ENCODE measurements at places on chromosomes 7 and 10.

DNA sequence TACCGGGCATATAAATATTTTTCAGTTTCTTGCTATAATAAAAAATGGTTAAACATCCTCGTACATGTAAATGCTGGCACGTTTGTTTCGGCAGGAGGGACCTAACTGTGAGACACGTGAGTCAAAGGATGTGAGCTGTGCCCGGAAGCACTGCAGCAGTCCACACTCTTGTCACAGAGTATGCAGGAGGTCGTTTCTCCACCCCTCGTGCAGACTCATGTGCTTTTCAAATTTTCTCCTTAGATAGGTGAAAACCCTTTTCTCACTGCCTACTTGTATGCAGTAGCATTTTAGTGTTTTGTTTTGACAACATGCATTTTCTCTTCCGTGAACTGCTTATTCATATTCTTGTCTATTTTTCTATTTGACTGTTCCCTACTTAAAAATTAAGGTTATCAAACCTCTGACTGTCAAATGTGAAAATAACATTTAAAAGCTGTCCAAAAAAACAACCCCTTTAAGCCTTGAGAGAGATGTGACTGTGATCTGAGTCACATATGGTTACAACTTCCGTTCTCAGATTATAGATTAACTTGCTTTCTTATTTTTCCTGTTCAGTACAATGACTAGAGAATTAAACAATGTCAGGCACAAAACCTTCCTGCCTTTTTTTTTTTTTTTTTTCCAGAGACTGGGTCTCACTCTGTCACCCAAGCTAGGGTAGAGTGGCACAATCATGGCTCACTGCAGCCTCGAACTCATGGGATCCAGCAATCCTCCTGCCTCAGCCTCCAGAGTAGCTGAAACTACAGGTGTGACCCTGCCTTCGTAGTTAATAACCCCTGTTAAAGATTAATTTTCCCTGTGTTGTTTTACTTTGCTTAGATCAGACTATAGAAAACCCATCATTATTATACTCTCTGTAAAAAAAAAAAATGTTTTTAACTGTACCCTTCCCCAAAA lies 45.1 kb downstream of the DPY19L1 start:
- no peaks in the 10 kb centered on the region for H3K36me3 ChIP-seq
- DNase-seq: peak; percentile 10
- H3K27ac ChIP-seq: no peak overlapping the region
- no peaks in the 10 kb centered on the region for H3K27me3 ChIP-seq
- peaks cover 6% of the 10 kb centered on the region for H3K4me1 ChIP-seq
- no peak overlapping the region for H3K4me3 ChIP-seq

DNA sequence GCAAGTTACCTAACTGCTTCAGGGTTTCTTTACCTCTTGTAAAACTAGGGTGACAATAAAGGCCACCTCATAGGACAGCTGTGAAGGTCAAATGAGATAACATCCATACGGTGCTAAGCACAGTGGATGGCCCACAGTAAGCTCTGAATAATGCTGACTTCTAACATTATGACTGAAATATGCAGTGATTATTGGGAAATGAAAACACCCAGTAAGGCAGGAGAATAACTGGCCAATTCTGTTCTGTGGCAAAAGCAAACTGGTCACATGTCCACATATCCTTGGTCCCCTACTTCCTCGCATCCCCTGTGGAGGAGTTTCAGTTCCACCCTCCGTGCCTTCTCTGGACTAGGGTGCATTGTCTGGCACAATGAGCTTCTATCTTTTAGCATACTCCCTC lies 1.4 kb downstream of the CUBN start:
- H3K4me1 ChIP-seq: no peaks in the 10 kb centered on the region
- H3K36me3 ChIP-seq: no peaks in the 10 kb centered on the region
- DNase-seq: no peak
- H3K27ac ChIP-seq: no peak overlapping the region
- no peaks in the 10 kb centered on the region for H3K27me3 ChIP-seq

DNA sequence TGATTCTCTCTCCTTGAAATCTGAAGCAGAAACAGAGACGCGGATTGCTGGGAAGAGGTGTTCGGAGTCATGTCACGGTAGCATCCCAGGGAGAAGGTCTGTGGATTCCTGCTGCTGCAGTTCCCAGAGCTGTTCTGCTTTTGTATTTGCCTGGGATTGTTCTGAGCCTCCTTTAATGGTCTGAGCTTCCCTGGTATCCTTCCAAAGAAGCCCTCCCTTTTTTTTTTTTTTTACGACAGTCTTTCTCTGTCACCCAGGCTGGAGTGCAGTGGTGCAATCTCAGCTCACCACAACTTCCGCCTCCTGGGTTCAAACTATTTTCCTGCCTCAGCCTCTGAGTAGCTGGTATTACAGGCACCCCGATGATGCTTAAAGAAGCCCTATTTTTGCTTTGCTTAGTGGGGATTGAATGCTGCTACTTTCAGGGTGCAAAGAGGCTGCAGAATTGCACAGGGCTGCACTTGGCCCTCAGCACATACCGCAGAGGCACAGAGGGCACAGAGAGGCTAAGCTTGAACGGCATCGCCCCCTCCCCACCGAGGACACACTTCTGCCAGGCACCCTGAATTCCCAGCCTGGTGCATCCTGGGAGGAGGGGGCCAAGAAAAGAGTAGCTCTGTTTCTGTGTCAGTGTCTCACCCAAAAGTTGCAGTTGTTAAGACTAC lies 208.6 kb upstream of the GALNT17 start:
- H3K4me3 ChIP-seq: no peak overlapping the region
- no peak for DNase-seq
- no peaks in the 10 kb centered on the region for H3K36me3 ChIP-seq
- H3K27me3 ChIP-seq: no peaks in the 10 kb centered on the region
- H3K4me1 ChIP-seq: no peaks in the 10 kb centered on the region

- no peak overlapping the region for H3K27ac ChIP-seq
- DNase-seq: peak; percentile 4
- H3K27me3 ChIP-seq: no peaks in the 10 kb centered on the region
- H3K4me3 ChIP-seq: no peak overlapping the region
Measured at GRCh38 chr7:2037301-2037807, 195.4 kb downstream of the MAD1L1 start.

- no peak for DNase-seq
- no peak overlapping the region for H3K27ac ChIP-seq
- H3K36me3 ChIP-seq: no peaks in the 10 kb centered on the region
- no peak overlapping the region for H3K4me3 ChIP-seq
- H3K4me1 ChIP-seq: no peaks in the 10 kb centered on the region
Measured at GRCh38 chr10:113228530-113228929, 278.5 kb downstream of the TCF7L2 start.

DNA sequence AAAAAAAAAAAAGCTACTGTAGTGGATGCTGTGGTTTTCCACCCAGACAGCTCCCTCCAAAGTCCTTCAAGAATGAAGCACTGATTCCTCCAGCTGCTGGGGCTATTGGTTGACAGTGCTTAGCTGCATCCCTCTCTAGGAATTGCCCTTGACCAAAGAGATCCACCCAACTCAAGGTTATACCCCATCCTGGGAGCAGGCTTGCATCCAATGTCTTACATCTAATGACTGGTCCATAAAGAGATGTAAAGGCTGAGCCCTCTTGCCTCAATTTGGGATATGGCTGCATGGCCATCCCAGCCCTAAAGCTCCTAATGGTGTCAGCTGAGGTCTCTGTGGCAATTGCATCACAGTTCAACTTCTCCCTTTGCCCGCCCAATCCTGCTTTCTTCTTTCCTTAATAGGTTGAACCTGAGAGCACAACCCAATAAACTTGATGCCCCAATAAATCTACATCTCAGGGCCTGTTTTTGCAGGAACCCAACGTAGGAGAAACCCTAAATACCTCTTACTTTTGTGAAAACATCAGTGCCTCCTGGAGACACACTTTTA lies 4.4 kb downstream of the GPR37 start:
- DNase-seq: no peak
- H3K36me3 ChIP-seq: no peaks in the 10 kb centered on the region
- H3K4me1 ChIP-seq: peaks cover 32% of the 10 kb centered on the region
- peaks cover 11% of the 10 kb centered on the region for H3K27me3 ChIP-seq

DNA sequence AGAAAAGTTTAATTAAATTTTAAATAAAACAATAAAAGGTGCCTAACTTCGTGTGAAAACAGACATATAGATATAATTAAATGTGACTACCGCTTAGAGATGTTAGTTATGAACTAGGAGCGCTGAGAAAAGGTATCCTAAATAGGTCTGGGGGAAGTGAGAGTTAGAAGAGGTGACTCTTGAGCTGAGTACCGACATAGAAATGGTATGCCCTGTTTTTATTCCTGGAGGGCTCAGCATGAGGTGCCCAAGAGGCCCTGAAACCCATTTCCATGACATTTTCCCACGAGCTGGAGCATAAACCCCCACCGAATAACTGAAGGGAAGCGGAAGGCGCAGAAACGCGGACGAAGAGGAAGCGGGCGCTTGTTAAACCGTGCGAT lies 433 bp upstream of the STARD3NL start:
- H3K36me3 ChIP-seq: no peaks in the 10 kb centered on the region
- no peaks in the 10 kb centered on the region for H3K27me3 ChIP-seq
- H3K4me3 ChIP-seq: no peak overlapping the region

GRCh38 chr7:6636741-6637543 lies at the start of gene ZNF316:
Gene ZNF316 (plus strand): TSS chr7:6637318. CDS start chr7:6642410, 5,092 bp downstream.
- H3K4me1 ChIP-seq: peaks cover 21% of the 10 kb centered on the region
- DNase-seq: peak; percentile 42
- H3K27ac ChIP-seq: peak within 1 kb of the TSS; percentile 73
- no peaks in the 10 kb centered on the region for H3K36me3 ChIP-seq
- H3K27me3 ChIP-seq: no peaks in the 10 kb centered on the region

GRCh38 chr10:112507046-112507445 lies 60.0 kb downstream of the VTI1A start:
- no peaks in the 10 kb centered on the region for H3K27me3 ChIP-seq
- H3K36me3 ChIP-seq: no peaks in the 10 kb centered on the region
- no peak overlapping the region for H3K4me3 ChIP-seq
- H3K4me1 ChIP-seq: peaks cover 8% of the 10 kb centered on the region

- DNase-seq: no peak
- no peak overlapping the region for H3K27ac ChIP-seq
- H3K36me3 ChIP-seq: no peaks in the 10 kb centered on the region
- no peak overlapping the region for H3K4me3 ChIP-seq
Measured at GRCh38 chr10:79254333-79255006, 92.8 kb upstream of the PPIF start.

- H3K4me3 ChIP-seq: no peak overlapping the region
- no peaks in the 10 kb centered on the region for H3K27me3 ChIP-seq
- DNase-seq: no peak
- no peaks in the 10 kb centered on the region for H3K4me1 ChIP-seq
- no peaks in the 10 kb centered on the region for H3K36me3 ChIP-seq
- H3K27ac ChIP-seq: no peak overlapping the region
Measured at GRCh38 chr7:70344726-70345125, 746.5 kb downstream of the AUTS2 start.

DNA sequence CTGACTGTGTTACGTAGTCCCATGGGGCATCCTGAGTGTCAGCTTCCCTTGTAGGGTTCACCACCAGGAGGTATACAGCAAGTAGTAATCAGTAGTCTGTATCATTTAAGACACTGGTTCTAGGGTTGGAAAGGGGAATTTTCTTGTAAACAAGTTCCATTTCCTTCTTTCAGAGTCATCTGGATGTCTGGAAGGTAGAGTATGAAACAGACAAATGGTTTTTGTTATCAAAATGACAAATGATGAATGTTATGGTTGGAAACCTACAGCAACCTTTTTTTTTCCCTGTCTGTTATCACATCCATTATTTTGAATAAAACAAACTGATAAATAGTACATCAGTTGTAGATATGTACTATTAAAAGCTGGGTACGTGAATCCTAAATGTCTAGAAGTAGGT lies 19.1 kb downstream of the SEMA3A start:
- no peak for DNase-seq
- no peak overlapping the region for H3K4me3 ChIP-seq
- no peaks in the 10 kb centered on the region for H3K27me3 ChIP-seq
- no peaks in the 10 kb centered on the region for H3K36me3 ChIP-seq
- no peaks in the 10 kb centered on the region for H3K4me1 ChIP-seq
- H3K27ac ChIP-seq: no peak overlapping the region

DNA sequence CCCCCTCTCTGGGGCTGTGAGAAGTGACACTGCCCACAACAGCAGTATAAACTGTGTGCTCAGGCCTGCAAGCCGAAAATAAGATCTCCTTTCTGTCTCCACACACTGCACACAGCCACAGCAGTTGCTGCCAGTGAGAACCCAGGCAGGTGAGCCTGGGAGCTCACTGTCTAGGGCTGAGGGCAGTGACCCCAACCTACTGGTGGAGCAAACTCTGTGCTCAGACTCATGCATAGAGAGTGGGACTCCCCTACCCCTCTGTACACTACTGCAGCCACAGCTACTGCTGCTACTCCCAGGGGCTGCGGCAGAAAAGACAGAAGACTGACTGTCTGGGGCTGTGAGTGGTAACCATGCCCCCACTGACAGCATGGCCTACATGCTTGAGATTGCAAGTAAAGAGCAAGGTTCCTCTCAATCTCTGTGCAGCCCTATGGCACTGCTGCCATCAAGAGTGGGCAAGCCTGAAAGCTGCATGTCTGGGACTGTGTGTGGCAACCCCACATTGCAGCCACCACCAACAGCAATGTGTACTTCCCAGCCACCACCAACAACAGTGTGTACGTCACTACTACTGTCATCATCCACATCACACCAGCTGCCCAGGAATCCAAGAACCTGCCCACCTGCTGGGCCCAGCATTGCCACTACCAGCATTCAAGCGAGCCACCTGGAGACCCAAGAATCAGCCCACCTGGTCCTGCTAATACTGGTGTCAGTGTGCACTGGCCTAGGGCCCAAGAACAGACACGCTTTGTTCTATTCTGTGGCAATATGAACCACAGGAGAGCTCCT lies 226.1 kb downstream of the XPNPEP1 start:
- H3K4me3 ChIP-seq: no peak overlapping the region
- H3K36me3 ChIP-seq: no peaks in the 10 kb centered on the region
- H3K27ac ChIP-seq: no peak overlapping the region
- no peak for DNase-seq

- DNase-seq: no peak
- H3K4me3 ChIP-seq: no peak overlapping the region
- H3K27me3 ChIP-seq: no peaks in the 10 kb centered on the region
- no peaks in the 10 kb centered on the region for H3K36me3 ChIP-seq
Measured at GRCh38 chr7:46681865-46682503, 760.9 kb upstream of the IGFBP3 start.

DNA sequence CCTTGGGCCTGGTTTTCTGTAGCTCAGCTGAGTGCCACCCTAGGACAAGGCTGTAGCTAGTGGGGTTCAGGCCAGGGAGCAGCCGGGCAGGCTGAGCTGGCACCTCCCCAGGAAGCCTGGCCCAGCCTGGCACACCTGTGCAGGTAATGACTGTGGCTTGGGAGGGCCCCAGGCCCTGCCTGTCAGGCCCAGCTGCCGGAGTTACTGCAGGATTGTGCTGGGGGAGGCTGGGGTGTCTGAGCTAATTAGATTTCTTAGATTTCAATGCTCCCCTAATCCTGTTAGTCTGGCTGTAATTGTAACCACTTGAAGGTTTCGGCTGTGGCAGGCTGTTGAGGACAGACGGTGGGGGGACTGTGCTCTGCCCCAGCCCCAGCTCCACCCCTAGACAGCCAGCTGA lies 6.0 kb downstream of the ZMIZ1 start:
- no peak overlapping the region for H3K4me3 ChIP-seq
- peak overlapping the region; percentile 95 for H3K27ac ChIP-seq
- H3K36me3 ChIP-seq: no peaks in the 10 kb centered on the region

- no peaks in the 10 kb centered on the region for H3K36me3 ChIP-seq
- no peak overlapping the region for H3K4me3 ChIP-seq
- DNase-seq: peak; percentile 87
- H3K4me1 ChIP-seq: peaks cover 22% of the 10 kb centered on the region
- no peaks in the 10 kb centered on the region for H3K27me3 ChIP-seq
Measured at GRCh38 chr10:12264204-12264940, 68.4 kb downstream of the CDC123 start.

- H3K4me3 ChIP-seq: no peak overlapping the region
- no peaks in the 10 kb centered on the region for H3K36me3 ChIP-seq
- DNase-seq: no peak
- H3K27me3 ChIP-seq: no peaks in the 10 kb centered on the region
Measured at GRCh38 chr10:6924166-6924565, 344.1 kb upstream of the PRKCQ start.

Data from body of pancreas (tissue), 4 donors.